ENCODE measurements at places on chromosomes 7 and 10.
A peak's percentile ranks its signal among the peaks of the same experiment; 100 is the strongest.

DNA sequence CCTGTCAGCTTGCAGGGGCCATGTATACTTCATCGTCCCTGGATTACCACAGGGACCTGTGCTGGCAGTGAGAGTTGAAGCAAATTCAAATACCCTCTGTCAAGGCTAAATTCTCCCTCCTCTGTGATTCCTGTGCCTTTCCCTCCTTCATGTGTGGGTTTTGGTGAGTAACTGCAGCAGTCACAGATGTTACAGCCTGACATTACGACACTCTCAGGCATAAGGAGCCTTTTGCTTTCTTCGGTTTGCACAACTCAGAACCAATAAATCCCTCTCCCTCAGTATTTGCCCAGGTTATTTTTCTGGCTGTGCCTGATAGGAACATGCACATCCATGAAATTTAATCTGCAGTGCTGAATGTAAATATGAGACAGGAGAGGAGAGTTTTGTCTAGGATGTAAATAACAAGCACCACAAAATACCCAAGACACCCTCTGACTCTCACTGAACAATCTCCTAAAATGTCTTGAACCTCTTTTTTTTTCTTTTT lies 997.2 kb upstream of the GHITM start:
- no peak for DNase-seq

DNA sequence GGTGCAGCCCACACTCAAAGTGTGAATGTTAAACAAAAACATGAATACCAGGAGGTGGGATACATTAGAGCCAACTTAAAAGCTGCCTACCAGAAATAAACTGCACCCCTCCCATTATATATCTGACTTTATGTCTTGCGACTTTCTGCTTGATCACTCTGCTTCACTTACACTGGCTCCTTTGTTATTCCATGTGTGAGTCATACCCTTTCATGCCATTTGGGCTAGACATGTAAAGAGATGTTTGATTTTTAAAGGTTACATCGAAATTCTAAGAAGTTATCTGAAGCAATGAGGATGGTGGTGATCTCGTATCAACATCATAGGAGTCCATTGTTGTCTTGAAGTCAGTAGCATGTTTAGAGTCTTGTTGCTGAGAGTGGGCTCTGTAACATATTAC lies 31.6 kb upstream of the ETV1 start:
- DNase-seq = peak; percentile 42

- DNase-seq = no peak
These were observed 13.2 kb downstream of the ADAMTS14 start for GRCh38 chr10:70685455-70685911.

DNA sequence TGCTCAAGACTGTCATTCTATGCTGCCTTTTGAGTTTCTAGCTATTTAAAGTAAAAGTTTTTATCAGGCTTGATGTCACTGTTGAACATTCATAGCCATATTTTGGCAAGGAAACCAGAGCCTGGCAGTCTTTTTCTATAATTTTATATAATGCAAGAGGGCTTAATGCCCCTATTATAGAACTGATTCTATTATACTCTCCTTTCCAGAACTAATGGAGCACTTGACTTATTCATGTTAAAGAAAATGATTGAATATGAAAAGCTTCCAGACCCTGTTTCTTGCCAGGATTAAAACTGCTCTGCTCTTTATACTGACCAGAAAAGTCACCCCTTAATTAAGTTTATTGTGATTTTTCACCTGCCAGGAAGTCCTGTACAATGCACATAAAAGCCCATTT lies 337.6 kb upstream of the CHRM2 start:
- DNase-seq = no peak

- no peak for DNase-seq
These were observed 37.5 kb downstream of the TAS2R41 start for GRCh38 chr7:143514995-143515735.

GRCh38 chr10:77392851-77393250 lies 244.8 kb downstream of the KCNMA1 start:
- DNase-seq = peak; percentile 99

DNA sequence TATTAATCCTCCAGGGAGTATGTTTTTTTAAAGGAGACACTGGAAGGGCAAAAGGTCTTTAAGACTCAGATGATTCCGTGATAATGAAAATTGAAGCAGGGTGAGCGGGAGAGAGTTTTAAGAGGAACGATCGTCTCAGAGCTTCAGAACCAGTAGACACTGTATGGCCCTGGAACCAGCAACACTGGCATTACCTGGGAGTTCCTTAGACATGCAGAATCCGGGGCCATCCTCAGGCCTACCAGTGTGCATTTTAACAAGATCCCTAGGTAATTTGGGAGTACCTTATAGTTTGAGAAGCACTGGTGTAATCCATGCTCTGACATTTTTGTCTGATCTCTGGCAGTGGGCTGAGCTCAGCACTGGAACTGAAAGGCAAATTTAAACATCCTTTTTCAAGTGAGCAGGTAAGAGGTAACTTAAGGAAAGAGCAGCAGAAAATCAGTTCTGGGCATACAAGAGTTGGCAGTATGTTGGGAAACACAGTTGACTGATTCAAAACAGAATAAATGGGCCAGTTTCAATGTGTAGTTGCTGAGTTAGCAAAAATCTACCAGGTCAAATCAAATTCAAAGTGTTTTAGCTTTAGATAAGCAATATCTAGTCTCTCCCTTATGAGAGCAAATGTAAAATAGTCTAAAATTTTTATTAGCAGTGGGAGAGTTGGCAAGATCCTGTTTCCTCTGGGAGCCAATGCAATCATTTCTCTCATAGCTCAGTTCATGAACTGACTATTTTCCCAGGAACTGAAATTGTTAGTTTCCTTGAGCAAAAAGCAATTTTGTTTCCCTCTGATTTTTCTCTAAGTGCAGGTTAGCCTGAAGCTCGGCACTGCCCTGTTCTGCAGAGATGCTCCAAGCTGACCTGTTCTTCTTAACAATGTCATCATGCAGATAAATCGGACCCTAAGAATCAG lies 97.2 kb upstream of the ELMO1 start:
- DNase-seq = no peak

- no peak for DNase-seq
These were observed 385.7 kb downstream of the TNS3 start for GRCh38 chr7:47196106-47196645.

GRCh38 chr7:140230516-140230860 lies 53.7 kb upstream of the KDM7A start:
- DNase-seq = peak; percentile 25
